ENCODE measurements at places on chromosomes 11 and 22. TPM values are rescaled to one million over a fixed set of nuclear protein-coding genes. Genes with fewer than 3 reads are reported as not detected.

- no peak for DNase-seq
Measured at GRCh38 chr22:19824926-19825339, 29.7 kb downstream of the GNB1L start.

- no peak for DNase-seq
Measured at GRCh38 chr22:44051358-44051757, 27.3 kb downstream of the PARVB start.

- peak; percentile 44 for DNase-seq
Measured at GRCh38 chr22:43263645-43264514, 76.9 kb upstream of the TTLL12 start.

GRCh38 chr11:117011541-117011898 is 86.7 kb downstream of the SIK3 start:
- no peak for DNase-seq

GRCh38 chr11:23078289-23078971 is 218.2 kb upstream of the CCDC179 start:
- no peak for DNase-seq

GRCh38 chr11:104324276-104324675 is 160.3 kb upstream of the PDGFD start:
- DNase-seq: no peak

DNA sequence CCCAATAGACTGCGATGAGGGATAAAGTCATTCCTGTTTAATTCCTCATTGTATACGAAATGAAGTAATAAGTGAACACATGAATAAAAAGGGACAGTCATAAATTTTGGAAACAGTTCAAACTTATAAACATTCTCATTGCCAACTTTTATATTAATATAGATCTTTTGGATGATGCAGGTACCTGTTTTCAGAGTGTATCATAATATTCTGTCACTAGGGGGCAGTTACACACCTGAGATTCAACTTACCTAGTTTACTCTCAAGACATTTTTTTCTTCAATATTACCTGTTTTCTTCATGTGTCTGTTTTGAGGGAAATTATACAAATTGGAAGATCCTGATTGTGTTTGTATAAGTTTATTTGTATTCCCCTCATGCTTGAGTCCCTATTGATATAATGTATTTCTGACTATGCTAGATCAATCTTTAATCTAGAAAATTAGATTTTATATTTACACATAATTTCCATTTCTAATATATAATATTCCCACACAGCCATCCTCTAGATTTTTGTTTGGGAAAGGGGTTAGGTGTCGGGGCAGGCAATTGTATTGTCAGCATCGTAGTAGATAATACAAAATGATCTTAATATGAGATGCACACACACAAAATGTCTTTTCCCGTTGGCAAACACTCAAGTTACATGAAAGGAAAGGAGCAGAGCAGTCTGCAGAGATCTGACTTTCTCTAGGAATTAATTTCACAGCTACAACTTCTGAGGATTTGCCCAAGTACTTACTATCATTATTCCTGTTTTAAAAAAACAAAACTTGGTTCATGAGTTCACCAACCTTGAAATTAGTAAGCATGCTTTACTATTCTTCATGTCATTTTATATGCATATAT is 18.4 kb downstream of the FDX1 start:
- peak; percentile 65 for DNase-seq

DNA sequence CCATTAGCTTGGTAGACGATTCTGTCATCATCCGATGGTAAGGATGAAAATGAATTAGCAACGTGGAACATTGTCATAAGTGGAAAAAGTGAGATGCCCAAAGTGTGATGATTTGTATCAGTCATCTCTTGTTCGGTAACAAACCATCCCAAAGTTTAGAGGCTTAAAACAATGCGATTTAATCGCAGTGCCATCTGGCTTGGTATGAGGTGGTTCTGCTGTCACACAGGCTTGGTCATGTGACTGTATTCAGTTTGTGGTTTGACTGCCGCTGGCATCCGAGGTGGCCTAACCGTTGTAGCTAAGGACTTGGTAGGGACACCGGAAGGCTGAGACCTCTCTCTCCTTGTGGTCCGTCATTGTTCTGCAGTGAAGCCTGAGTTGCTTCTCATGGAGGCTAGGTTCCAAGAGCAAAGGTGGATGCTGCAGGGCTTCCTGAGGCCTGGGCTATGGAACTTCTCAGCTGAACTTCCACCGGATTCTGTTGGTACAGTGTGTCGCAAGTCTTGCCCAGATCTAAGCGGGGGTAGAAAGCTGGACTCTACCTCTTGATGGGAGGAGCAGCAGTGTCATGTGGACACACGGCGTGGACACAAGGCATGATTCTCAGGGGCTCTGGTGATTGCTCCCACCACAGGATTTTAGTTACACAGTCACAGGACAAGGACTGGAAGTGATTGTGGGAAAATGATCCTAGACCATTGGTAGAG is 36.3 kb downstream of the BCR start:
- DNase-seq: peak; percentile 11

DNA sequence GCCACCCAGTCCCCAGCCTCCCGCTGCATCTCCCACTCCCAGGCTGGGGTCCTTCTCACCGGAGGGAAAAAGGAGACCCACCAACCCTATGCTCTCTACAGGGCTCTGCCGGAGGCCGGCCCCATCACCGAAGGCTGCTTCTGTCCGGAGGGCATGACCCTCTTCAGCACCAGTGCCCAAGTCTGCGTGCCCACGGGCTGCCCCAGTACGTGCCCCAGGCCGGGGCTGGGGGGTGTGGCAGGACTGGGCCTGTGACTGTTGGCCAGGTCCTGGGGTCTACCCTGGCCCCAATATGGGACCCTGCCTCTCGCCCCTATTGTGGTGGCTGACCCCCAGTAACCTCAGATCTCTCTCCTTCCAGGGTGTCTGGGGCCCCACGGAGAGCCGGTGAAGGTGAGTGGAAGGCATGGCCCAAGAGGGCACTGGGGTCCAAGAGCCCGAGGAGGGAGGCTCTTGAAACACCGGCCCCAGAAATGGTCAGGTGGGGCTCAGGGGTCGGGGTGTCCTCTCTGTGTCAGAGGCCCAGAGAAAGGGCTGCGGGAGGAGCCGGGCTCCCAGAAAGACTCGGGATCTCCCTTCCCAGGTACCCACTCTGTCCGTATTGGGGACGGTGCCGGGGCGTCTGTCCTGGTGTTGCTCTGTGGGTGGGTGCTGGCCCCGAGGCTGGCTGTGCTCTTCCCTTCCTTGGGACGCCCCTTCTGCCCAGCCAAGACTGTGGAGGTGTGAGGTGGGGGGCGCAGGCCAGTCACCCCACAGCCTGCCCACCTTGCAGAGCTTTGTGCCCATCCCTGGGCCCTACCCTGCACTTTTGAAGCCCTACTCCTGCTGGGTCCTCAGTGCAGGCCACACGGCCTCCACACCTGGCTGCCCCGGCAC is 26.1 kb upstream of the MUC5B start:
- no peak for DNase-seq

DNA sequence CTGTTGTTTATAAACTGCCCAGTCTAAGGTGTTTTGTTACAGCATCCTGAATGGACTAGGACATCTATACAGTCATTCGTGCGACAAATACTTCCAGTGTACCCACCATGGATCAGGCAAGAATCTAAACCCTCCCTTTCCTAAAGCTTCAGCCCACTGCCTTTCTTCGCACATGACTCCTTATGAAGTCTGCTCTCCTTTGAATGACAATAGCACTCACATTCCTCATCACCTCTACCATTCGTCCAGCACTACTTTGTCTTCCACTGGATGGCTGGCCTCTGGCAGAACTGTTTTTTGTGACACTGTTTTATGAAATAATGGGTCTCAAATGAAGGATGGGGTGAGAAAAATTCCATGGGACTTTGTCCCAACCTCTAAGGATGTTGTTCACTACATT is 89.8 kb upstream of the LIN7C start:
- no peak for DNase-seq

DNA sequence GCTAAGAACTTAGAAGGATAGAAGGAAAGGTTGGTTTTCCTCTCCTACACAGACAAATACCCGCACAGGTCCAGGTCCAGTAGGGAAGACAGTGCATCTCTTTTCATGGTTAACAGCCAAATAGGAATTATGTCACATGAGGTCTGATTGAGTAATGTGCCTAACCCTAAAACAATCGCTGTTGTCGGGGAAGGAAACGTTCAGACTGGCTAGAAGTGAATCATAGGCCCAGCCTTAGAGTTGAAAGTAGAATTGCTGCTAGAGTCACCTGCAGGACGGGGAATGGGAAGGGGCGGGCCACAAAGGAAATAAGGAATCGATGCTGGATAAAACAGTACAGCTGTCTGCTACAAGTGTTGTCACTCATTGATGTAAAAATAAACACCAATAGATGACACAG is 12.4 kb upstream of the HTATIP2 start:
- no peak for DNase-seq

- no peak for DNase-seq
Measured at GRCh38 chr22:35567351-35568141, 26.9 kb downstream of the RASD2 start.

Gene SEPTIN3
- total RNA-seq: 0.67 TPM

Gene KRTAP5-11
- total RNA-seq: not detected

Gene OSM
- total RNA-seq: 24.0 TPM

Gene MPPED2
- 0.96 TPM for total RNA-seq

Gene MFRP
- not detected for total RNA-seq

All from CD4-positive, CD25-positive, alpha-beta regulatory T cell (primary cell).